Tibial artery (tissue), 4 donors: ENCODE measurements at places on chromosomes 2 and 18.

DNA sequence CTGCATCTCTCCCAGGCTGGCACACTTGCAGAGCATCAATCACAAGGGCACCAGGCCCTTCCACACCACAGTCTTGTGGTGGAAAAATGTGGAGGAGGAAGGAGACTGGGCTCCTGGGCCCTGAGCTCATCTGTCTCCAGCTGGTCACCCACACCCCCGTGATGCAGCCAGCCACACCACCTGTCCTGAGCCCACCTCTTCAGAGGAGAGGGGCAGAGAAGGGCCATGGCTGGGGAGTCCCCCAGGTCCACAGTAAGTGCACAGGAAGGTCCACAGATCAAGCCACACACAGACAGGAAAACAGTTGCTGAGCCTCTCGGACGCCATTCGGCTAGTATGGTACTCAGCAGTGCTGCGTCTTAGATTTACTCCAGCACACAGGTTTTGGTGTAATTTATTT is 203.5 kb upstream of the SALL3 start:
- DNase-seq: no peak

- no peak for DNase-seq
Measured at GRCh38 chr2:100977511-100977910, 24.6 kb upstream of the RPL31 start.

- no peak for DNase-seq
Measured at GRCh38 chr2:219525533-219526232, 11.4 kb downstream of the ASIC4 start.

GRCh38 chr18:69705987-69706386 is 241.7 kb downstream of the CD226 start:
- DNase-seq: no peak

DNA sequence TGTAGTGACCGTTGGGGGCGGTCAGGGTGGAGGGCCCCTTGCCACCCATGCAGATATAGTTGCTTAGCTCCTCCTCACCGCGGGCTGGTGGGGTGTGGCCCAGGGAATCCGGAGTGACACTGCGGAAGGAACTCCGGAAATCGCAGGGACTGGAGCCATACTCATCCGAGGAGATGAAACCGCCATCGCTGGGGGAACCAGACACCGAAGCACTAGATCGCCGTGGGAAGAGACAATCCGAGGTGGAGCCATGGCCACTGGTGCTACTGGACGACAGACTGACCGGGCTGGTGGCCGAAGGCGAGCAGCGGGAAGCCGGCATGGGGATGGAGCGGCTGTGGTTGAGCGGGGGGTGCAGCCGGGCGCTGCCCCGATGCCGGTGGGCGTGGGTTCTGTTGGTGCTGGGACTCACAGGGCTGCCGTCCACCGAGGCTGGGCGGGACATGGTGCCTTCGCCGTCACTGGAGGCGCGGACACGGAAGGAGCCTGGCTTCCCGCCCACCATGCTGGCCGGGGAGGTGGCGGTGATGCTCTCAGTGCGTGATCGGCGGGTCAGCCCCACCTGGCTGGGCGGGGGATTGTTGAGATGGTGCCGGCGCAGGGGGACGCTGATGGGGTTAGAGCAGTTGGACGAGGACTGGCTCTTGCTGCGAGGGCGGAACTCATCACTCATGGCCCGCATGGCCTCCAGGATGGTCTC is 2.2 kb downstream of the IRS1 start:
- no peak for DNase-seq

DNA sequence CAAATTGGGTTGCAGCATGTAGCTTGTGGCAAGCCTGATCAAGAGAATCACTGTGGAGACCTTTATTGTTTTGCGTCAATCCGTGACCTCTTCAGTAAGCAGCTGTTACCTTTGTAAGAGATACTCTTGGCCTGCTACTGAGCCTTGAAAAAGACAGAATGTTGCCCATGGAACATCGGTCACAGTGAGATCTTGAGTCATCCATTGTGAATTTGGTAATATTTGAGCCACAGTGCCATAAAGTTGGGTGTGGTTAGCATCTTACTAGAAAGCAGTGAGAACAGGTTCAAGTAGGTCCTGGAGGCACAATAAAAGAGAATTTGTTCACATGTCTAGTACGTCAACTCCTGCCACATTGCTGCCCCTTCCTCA is 12.7 kb upstream of the EFR3B start:
- no peak for DNase-seq

DNA sequence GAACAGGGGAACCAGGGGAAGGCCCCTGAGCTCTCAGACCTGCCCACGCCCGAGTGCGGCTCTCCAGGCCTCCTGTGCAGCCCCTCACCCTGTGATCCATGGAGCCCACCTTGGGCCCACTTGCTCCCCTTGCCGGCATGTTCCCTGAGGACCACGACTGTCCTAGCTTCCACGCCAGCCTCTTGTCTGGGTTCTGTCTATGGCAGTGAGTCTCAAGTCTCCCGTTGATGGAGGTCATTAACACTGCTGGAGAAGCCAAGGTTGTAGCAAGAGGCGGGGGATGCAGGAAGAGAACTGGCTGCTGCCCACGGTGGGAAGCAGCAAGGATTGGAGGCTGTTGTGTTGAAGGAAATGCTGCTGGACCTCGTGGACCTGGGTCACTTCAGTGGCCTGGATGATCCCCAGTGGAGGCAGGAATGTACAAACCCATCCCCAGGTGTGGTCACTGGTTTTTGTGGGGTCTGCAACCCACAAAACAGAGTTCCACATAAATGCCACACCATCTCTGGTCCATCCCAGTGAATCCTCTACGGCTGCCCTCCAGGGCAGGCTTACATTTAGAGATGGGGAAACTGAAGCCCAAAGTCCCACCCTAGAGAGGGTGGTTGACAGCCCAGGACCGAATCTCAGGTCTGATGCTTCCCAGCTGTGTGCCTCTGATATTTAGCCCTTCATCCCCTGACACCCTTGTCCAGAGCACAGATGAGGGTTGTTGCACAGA is 150.3 kb downstream of the NDUFA10 start:
- DNase-seq: no peak

GRCh38 chr2:207836521-207837133 is 66.9 kb upstream of the FZD5 start:
- no peak for DNase-seq

GRCh38 chr2:162002623-162003235 is 71.3 kb downstream of the DPP4 start:
- DNase-seq: no peak

DNA sequence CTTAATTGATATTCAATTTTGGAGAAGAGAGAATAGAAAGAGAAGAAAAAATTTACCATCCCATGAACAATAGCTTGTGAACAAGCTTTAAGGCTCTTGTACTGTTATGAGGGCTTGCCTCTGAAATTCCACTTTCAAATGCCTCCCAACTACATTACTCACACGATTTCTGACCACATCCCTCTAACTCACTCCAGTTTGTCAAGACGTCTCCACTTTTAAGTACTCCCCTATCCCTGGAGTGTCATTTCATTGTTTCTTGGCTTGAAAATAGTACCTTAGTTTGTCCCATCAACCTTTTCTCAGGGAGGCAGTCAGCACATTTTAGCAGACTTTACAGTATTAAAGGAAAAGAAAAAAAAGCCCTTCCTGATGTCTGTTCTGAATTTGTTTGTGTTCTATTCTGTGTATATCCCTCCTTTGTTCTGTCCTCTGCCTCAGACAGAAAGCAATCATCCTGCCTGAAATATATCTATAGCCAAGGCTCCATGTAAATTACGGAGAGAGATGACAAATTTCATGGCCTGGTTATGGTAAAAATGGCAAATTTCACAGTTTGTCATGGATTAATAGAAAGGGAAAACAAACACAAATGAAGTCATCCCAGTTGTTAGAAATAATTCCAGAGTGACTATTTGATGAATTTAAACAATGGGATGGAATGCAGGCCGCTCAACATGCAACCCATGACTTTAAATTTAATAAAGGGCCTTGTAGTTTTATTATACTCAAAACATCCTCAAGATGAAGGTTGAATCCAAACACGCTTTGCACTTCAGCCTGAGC is 228.8 kb downstream of the ETAA1 start:
- DNase-seq: no peak

- DNase-seq: no peak
Measured at GRCh38 chr2:151568501-151568900, 158.8 kb downstream of the RIF1 start.

DNA sequence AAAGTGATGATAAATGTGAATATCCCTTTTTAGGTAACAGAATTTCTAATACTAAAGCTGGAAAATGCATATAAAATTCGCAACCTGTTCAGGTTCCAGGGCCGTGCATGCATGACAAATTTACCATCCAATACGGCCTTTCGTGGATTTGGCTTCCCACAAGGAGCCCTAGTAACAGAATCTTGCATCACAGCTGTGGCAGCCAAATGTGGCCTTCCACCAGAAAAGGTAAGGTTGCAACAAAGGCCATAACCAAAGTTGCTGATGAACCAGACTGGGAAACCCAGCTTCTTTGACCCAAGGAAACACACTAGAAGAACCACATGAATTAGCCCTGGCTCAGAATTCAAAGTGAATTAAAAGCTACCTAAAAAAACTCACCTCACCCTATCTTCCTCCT is 49.6 kb upstream of the BZW1 start:
- DNase-seq: no peak

DNA sequence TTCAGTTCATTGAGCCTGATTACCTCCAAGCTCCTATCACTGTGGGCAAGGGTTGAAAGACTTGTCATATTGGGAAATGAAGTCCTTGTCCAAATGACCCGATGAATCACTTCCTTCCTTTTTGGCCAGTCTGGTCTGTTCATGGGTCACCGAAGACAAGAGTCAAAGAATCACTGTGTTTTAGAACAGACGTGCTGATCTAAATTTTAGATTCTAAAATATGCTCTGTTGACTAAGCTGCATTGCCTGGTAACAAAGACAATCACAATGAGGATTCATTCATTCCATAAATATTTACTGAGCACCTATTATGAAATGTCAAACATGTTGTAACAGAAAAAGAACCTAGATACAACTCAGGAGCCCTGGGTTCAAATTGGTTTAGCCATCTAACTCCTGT is 99.4 kb upstream of the RND3 start:
- DNase-seq: no peak

GRCh38 chr18:78998371-78999071 is 18.9 kb downstream of the SALL3 start:
- DNase-seq: no peak

DNA sequence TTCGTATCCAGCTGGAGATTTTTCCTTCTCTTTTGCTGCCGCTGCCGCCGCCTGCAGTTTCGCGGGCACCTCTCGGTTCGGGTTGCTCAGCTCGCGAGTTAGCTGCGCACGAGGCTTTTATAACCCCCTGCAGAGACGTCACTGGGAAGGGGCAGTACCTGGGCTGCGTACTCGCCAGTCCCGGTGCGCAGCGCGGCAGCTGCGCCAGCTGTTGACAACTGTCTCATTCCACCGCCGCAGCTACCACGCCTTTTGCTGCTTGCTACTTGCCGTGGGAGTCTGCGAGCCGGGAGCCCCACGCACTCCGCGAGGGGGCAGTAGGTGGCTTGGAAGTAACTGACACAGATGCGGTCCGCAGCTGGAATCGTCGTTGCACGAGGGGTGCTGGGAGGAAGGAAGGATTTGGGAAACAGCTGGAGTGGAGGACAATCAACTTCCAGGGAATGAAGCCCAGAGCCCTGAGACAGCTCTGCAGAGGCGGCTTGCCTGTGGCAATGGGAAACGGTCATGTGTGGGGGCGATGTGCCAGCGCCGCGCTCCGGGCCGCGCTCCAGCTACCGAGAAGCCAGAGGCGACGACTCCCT is at the start of gene TACR1:
Gene TACR1 (minus strand): TSS at position 93 of the 584 bp plus-strand sequence. CDS start 586 bp downstream, outside the sequence.
- peak; percentile 83 for DNase-seq

DNA sequence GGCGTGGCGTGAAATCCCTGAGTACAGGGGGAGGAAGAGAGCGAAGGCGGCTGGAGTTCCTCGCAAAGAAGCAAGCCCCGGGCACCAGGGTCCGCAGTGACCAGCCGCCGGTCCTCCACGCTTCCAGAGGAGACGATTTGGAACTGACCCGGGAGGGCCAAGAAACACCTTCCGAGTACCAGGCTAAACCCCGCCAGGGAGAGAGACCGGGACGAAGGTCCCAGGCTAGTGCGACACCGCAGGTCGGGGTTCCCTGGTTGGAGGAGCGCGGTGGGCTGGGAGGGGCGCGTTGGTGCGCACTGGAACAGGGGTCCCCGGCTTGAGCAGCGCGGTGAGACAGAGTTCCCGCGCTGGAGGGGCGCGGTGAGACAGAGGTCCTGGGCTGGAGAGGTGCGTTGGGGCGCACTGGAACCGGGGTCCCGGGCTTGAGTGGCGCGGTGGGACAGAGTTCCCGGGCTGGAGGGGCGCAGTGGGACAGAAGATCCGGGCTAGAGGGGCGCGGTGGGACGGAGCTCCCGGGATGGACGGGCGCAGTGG is 901 bp downstream of the WDFY1 start:
- DNase-seq: peak; percentile 32

GRCh38 chr2:179954026-179954425 is 53.1 kb downstream of the CWC22 start:
- no peak for DNase-seq

GRCh38 chr2:44598330-44599119 is 236.8 kb downstream of the CAMKMT start:
- DNase-seq: no peak

DNA sequence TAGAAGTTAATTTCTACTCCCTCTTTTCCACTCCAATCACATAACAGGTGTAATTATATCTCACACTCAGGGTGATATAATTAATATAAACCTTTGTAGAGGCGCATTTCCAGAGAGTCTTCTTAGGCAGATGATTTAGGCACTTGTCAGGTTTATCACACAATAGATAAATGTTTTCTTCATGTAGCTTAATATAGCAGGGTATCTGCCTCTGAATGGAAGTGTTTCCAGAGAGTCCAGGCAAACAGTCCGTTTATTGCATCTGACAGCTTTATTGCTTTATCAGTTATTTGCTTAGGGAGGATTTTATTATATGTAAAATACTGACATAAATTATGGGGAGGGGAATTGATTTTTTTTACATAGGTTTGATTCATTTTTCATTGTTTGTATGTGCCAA is 766.3 kb downstream of the SLC4A3 start:
- no peak for DNase-seq

- DNase-seq: no peak
Measured at GRCh38 chr2:383888-384287, 96.0 kb upstream of the ALKAL2 start.

DNA sequence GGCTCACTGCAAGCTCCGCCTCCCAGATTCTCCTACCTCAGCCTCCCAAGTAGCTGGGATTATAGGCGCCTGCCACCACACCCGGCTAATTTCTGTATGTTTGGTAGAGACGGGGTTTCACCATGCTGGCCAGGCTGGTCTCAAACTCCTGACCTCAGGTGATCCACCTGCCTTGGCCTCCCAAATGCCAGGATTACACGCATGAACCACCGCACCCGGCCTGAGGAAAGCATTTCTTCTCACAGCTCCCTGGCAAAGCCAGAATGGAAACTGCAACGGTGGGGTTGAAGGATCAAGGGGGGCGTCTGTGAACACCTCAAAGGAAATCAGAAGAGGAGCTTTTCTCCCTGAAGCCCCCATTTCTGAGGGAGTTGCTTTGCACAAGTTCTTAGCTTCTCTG is 11.2 kb upstream of the TEX51 start:
- DNase-seq: peak; percentile 45

- DNase-seq: peak; percentile 35
Measured at GRCh38 chr2:88199912-88200682, 30.0 kb downstream of the THNSL2 start.

- DNase-seq: no peak
Measured at GRCh38 chr2:33322612-33323011, 153.8 kb upstream of the RASGRP3 start.
